ENCODE measurements at places on chromosomes 11 and 22.

DNA sequence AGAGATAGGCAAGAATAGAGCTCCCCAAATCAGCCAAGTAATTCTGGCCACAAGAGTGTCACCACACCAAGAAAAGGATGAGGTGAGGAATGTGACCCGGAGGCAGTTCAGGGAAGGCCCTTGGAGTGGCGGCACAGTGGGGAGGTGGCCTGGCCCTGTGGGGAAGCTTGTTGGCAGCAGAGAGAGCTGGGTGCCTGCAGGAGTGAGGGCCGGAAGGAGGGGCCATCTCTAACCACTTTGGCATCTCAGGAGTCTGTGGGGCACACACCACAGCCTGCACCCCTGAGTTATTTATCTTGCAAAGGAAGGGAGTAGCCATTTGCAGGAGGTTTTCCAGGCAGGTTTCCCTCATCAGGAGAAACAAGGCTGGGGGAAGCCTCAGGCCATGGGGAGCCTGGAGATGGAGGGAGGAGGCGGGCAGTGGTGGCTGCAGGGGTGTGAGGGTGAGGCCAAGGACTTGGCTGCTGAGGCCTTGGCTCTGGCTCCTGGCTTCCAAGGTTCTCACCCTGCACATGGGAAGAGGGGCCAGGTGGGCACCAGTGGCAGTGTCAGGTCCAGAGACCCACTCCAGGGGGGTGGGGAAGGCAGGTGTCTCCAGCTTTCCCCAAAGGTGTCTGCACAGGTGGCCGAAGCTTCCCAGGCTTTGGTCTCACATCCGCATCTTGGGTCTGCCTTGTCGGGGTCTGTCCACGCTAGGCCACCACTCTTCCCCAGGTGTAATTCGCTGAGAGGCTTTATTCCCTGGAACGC, 370.2 kb downstream of the CTTN start:
- DNase-seq: no peak

GRCh38 chr11:119747868-119748660, 19.1 kb upstream of the NECTIN1 start:
- no peak for DNase-seq

DNA sequence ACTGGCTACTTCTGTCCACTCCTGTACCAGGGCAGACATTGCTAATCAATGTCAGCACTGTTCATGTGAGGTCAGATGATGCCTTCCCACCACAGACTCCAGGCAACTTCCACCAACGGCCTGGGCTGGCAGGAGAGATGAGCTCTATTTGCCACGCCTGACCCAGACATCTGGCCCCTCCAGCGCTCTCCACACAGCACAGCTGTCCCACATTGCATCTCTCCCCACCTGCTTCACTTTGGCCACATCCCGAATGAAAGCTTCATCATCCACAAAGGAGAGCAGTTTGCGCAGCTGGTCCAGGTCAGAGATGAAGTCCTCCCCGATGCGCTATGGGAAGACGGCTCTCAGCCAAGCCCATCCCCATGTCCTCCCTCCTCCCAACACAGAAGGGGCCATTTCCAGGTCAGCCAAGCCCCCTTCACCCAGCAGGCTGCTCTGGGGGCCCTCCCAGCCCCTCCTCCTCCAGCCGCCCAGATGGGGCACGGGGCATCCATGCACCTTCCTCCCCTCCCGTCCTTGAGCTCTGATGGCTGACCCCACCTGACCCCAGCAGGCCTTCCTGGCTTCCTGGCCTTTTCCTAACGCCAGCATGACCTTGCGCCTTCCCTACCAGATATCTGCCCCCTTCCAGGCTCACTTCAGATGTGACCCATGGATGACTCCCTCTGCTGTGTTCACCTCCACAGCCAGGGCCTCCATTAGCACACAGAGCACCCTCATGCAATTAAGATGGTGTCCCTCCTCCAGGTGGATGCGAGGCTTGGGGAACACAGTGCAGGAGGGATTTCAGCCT, 7.4 kb downstream of the PYGM start:
- no peak for DNase-seq

DNA sequence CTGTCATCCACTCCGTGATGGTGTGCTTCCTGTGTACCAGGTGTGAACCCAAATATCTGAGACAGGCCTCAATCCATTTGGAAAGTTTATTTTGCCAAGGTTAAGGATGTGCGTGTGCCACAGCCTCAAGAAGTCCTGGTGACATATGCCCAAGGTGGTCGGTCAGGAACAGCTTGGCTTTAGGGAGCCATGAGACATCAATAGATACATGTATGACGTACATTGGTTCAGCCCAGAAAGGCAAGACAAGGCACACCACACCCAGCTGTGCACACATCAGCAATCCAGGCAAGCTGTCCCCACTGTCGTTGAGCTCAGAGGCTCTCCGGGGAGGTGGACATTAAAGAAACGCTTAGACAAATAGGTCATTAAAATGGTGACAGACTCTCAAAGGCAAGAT, 56.8 kb upstream of the SHANK2 start:
- DNase-seq: no peak

DNA sequence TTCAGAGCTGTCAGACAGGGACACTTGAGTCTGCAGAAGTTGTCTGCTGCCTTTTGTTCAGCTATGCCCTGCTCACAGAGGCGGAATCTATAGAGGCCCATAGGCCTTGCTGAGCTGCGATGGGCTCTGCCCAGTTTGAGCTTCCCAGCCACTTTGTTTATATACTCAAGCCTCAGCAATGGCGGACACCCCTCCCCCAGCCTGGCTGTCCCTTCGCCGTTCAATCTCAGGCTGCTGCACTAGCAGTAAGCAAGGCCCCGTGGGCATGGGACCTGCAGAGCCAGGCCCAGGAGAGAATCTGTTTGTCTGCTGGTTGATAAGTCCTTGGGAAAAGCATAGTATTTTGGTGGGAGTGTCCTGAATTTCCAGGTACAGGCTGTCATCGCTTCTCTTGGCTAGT, 23.6 kb upstream of the OR6M1 start:
- DNase-seq: no peak

- DNase-seq: no peak
Observed at GRCh38 chr11:68040957-68041591, 2.2 kb downstream of the TCIRG1 start.

GRCh38 chr22:31998784-31999385, 44.2 kb upstream of the SLC5A1 start:
- DNase-seq: no peak

DNA sequence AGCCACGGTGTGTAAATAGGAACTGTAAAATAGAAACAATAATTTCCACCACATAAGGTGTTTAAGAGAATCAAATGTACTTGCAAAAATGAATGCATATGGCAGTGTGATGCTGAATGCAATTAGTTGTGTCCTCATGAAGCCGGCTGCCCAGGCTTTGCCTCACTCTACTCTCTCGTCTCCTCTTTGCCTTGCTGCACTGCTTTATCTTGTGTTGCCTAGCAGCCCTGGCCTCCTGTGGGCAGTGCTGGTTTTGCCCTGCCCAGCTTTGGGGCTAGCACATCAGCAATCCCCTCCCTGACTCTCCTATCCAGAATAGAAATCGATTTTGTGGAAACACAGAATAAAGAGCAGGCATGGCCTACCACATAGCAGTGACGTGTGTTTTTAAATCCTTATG, 30.0 kb downstream of the LRRC32 start:
- no peak for DNase-seq

GRCh38 chr11:85869781-85870180, 14.6 kb downstream of the CCDC83 start:
- DNase-seq: no peak

GRCh38 chr11:119509969-119510401, 87.0 kb upstream of the THY1 start:
- DNase-seq: peak; percentile 43

DNA sequence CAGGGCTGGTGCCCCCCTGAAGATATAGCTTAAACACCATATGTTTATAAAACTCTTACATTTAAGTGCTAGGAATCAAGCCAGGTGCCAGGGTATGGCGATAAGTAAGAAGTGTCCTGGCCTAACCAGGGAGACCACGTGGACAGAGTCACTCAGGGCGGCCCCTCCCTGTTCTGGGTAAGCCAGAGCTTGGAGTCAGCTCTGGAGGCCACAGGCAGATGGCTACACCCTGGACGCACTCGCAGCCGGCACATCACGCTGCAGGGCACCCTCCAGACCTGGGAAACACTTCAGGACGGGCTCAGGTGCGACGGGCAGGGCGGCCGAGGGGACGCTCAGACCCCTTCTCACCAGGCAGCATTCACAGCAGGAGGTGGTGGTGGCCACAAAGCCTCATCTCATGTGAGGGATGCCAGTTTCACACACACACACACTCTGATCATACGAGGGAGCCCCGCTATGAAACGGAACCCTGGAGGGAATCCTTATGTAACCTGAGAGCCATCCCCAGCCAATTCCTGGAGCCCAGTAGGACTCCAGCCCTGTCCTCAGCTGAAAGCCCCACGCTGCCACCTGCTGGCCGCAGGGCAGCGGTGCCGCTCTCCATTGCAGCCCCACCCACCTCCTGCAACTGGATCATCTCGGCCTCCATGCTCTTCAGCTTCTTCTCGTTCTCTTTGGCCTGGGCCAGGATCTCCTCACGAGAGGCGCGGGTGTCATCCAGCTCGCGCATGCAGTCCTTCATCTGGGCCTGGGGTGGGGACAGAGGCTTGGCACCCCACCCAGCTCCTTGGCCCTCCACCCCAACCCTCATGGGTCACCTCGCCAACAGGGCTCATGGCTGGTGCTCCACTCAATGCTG, 33.4 kb downstream of the APOL1 start:
- DNase-seq: peak; percentile 78

DNA sequence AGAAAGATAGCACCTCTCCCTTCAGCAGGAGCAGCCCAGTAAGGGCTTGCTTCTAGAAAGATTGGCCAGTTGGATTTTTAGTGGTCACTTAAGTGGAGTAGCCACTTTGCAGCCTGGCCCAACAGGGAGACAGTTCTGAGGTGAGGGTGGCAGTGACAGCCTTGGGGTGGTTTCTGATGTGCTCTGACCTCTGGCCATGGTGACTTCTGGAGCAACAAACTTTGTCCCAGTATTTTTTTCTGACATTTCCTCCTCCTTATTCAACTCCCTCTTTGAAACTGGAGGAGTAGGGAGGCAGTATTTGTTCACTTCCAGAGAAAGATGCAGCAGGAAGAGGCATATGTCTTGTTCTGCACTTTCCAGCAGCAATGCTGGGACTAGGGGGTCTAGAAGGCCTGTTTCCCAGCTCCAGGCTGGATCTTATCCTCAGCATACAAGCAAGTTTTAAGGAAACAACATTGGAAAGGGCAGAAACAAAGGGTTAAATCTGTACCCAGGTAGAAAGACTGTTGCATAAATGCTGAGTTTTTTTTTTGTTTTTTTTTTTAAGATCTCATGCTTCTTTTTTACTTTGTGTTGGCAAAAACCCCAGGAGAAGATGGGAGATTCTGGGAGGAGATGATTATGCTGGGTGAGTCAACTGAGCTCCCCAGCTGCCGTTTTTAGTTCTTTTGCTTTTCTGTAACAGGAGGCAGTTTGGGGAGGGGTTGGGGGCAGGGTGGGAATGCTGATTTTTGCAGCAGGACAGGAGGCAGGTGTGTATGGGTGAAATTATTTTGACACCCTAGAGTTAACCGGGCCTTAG, 37.2 kb downstream of the RCOR2 start:
- DNase-seq: no peak

DNA sequence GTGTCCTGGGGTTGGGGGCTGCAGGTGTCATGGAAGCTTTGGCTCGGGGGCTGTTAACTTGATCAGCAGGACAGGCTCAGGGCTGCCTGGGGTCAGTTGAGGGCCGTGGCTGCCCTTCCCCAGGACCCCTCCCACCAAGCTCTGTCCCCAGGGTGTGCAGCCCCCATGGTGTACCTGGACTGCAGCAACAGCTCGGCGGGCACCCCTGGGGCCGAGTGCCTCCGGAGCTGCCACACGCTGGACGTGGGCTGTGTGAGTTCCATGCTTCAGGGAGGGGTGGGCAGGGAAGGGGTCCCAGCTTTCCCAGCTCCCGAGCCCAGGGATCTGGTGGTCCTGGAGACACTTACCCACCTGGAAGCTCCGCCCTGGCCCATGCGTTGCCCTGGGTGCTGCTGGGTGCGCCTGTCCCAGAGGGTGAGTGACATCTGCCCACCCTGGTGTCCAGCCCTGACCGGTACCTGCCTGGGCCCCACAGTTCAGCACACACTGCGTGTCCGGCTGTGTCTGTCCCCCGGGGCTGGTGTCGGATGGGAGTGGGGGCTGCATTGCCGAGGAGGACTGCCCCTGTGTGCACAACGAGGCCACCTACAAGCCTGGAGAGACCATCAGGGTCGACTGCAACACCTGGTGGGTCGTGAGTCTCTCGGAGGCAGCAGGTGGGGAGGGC, 11.3 kb downstream of the MUC5B start:
- no peak for DNase-seq

DNA sequence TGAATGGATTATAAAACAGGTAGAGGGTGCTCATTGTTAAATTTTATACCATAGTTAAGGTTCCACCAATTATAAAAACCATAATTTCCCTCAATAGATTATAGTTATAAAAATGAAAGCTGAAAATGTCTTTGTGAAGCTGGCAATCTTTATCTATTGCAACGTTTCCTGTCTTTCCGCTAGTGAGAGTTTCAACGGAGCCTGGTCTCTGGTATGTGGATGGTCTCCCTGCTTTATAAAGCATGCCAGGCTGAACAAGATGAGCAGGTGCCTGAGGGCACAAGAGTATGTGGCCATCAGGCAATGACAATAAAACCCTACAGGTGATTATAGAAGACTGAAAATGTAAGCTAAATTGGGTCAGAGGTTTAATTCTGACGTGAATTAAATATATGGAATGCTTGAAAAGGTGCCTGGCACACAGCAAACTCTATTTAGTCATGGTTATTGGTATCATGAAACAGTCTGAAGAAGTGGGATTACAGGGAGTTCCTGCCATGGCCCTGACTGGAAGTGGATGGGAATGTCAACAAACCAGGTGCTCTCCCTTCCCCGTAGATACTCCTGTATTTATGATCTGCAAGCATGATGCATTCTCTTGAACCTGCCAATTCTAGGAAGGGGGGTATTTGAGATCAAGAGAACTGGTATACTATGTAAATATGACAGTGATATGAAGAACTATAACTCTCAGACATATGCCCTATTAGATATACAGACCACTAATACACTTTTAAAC, 115.7 kb downstream of the ENTHD1 start:
- DNase-seq: no peak

DNA sequence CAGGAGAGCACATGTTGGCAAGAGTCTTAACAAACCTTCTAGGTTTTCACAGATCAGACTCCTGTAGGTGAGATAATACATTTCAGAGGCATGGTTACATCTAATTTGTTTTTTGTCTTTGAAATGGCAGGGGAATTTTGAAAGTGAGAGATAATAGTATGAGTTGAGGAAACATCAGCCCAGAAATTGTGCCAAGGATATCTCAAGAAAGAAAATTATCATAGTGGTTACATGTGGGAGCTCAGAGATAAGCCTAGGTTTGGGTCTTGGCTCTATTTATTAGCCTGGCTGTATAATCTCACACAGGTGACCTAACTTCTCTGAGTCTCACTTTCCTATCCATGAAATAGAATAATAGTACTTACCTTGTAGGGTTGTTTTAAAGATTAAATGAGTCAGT, 443 bp downstream of the BTBD18 start:
- DNase-seq: no peak

Measured in stimulated activated naive CD8-positive, alpha-beta T cell treated with anti-CD3 and anti-CD28 coated beads, Interleukin-15, Interleukin-2, amounts not matched to agents 100 U/mL and 50 U/mL, for 24 hours (primary cell).